ENCODE measurements at places on chromosomes 4 and X. TPM values are rescaled to one million over a fixed set of nuclear protein-coding genes. Genes with fewer than 3 reads are reported as not detected.

PROM1 gene
- 4.0 TPM for total RNA-seq

SPATA4 gene
- 0.17 TPM for total RNA-seq

ADRA2C gene
- total RNA-seq: 0.50 TPM

ENPP6 gene
- total RNA-seq: 0.33 TPM

KIT gene
- 0.83 TPM for total RNA-seq

ABCB7 gene
- total RNA-seq: 13.5 TPM

USP17L18 gene
- not detected for total RNA-seq

AR gene
- under 0.01 TPM for total RNA-seq

ART3 gene
- total RNA-seq: not detected

GLRB gene
- 3.7 TPM for total RNA-seq

SSX3 gene
- total RNA-seq: not detected

CXXC4 gene
- total RNA-seq: not detected

USP38 gene
- 18.3 TPM for total RNA-seq

S100G gene
- total RNA-seq: not detected

PPP4R3C gene
- total RNA-seq: not detected

APBB2 gene
- 81.7 TPM for total RNA-seq

SASH3 gene
- not detected for total RNA-seq

TEX13D gene
- not detected for total RNA-seq

CENPE gene
- 1.8 TPM for total RNA-seq

MAGEA6 gene
- total RNA-seq: not detected

SHROOM2 gene
- 12.0 TPM for total RNA-seq

KCND1 gene
- total RNA-seq: 1.3 TPM

F11 gene
- not detected for total RNA-seq

TMEM156 gene
- total RNA-seq: not detected

MYOZ2 gene
- not detected for total RNA-seq

GPR173 gene
- total RNA-seq: 1.1 TPM

CRMP1 gene
- under 0.01 TPM for total RNA-seq

GLUD2 gene
- 0.27 TPM for total RNA-seq

LRP2BP gene
- 0.49 TPM for total RNA-seq

CDX4 gene
- not detected for total RNA-seq

TRPC5OS gene
- total RNA-seq: not detected

OTC gene
- not detected for total RNA-seq

UGT2B10 gene
- not detected for total RNA-seq

TMEM154 gene
- 15.2 TPM for total RNA-seq

All from mammary epithelial cell (primary cell).